ENCODE measurements at places on chromosomes 7 and 10. TPM values are rescaled to one million over a fixed set of nuclear protein-coding genes. Genes with fewer than 3 reads are reported as not detected.

ZNF487 gene
- 18.1 TPM for total RNA-seq

TMEM270 gene
- not detected for total RNA-seq

HECW1 gene
- total RNA-seq: 0.16 TPM

DDX50 gene
- total RNA-seq: 63.4 TPM

PBLD gene
- total RNA-seq: 9.5 TPM

Data from urinary bladder (tissue), 4 donors.